ENCODE measurements at places on chromosomes 2 and 18.
A peak's percentile ranks its signal among the peaks of the same experiment; 100 is the strongest.

DNA sequence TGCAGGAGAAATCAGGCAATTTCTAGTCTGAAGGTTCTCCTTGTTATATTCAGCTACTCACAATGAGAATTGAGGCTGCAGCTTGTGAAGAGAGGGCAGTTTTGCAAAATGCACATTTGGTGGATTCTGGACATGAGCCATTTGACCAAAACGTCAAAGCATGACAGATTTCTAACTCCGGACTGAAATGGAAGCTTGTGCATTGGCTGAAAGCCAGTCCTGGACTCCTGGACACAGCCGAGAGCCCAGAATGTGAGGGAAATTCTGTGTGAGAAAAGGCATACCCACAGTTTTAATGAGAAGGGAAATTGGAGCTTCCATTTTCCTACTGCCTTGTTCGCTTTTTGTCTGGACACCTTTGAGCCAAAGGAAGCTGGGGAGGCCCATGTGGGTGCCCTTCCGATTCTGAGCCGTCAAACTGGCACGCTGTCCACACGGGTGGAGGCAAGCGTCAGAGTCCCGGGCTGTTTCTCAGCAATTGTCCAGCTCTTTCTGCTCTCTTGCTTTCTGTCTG is 23.7 kb upstream of the ROCK2 start:
- DNase-seq, result no peak

- no peak for DNase-seq
Measured at GRCh38 chr2:127818241-127818640, 7.3 kb upstream of the WDR33 start.

DNA sequence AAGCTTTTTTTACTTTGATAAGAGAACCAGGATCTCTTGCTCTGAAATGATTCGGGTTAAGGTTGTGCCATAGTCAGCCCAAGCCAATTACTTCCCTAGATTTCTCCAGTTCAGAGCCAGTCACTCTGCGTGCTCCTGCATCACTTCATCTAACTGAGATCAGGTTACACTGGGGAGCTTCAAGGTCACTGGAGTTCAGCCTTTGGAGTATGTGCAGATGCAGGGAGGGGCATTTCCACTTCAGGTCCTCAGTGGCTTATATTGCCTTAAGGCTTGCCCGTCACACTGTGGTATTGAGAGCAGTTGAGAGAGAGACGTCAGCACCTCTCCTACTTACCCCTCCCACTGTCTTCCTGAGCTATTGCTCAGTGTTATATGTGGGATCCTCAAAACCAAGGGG is 317.8 kb downstream of the EPHA4 start:
- no peak for DNase-seq

DNA sequence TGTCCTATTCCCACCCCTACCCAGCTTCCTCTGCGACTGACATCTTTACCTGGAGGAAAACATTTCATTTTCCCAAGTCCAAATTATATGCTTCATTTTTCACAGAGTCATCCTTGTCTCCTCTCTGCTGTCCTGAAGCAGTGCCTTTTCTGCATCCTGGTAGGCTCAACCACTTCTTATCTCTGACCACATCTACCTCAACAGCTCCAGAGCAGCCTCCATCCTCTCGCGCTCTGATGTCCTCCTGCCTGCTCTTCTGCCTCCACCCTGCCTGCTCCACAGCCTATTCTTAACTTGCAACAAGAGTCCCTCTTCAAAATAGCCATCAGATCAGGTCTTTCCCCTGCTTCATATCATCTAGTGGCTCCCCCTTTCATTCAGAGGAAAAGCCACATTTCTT is 457.1 kb downstream of the PARD3B start:
- DNase-seq, result no peak

- no peak for DNase-seq
Measured at GRCh38 chr2:32067549-32067948, 4.2 kb downstream of the SPAST start.

GRCh38 chr2:240443891-240444301 is 8.4 kb downstream of the GPC1 start:
- DNase-seq, result no peak

GRCh38 chr2:59112258-59112657 is 871.1 kb upstream of the FANCL start:
- no peak for DNase-seq

GRCh38 chr2:115303-115702 is 69.0 kb upstream of the FAM110C start:
- DNase-seq, result no peak

DNA sequence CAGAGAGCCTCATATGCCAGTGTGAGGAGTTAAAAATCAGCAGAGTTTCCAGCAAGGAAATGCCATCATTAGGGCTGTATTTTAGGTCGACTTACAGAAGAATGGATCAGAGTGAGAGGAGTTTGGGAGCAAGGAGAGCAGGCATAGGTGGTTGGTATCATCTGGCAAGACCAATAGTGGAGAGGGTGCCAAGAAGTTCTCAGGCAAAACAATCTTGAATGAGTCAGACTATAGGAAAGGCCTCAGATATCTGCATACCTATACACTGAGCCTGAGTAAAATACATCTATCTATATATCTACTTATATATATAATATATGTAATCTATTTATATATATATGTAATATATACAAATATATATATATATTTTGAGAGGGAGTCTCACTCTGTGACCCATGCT is 57.3 kb downstream of the TMEFF2 start:
- DNase-seq, result no peak

- no peak for DNase-seq
Measured at GRCh38 chr2:133562558-133562957, 5.7 kb downstream of the NCKAP5 start.

DNA sequence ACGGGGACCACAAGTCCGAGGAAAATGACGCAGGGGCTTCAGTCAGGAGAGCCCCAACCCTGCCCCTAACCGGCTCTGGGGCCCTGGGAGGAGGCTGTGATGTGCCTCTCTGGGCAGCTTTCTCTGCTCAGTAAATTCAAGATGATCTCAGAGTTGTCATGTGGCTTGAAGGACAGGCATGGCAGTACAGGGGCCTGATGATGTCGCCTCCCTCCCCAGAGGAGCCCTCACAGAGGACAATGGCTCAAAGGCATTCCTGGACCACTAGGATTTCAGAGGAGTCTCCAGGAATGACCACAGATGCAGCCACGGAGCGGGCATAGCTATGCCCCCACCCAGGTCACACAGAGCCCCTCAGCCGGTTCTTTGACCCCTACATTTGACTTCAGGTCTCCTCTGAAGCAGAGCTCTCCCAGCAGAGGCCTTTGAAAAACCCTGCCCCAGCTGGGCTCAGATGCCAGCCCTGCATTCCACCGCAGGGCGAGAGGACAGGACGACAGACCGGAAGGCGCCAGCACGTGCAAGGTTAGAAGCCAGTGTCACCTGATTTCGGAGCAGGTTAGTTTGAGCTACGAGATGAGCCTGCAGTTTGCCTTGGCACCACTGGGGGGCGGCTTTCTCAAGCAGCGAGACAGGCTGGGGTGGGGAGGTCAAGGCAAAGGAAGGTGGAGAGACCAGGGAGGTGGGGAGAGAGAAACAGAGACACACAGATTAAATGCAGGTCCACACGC is 39.2 kb downstream of the BIN1 start:
- DNase-seq, result peak; percentile 57

GRCh38 chr2:12341920-12342319 is 374.8 kb upstream of the TRIB2 start:
- no peak for DNase-seq

- DNase-seq, result no peak
Measured at GRCh38 chr2:143264851-143265250, 135.6 kb downstream of the ARHGAP15 start.

- DNase-seq, result no peak
Measured at GRCh38 chr2:174282441-174282840, 34.1 kb upstream of the OLA1 start.

GRCh38 chr2:99127981-99128380 is 13.5 kb upstream of the C2orf15 start:
- no peak for DNase-seq

DNA sequence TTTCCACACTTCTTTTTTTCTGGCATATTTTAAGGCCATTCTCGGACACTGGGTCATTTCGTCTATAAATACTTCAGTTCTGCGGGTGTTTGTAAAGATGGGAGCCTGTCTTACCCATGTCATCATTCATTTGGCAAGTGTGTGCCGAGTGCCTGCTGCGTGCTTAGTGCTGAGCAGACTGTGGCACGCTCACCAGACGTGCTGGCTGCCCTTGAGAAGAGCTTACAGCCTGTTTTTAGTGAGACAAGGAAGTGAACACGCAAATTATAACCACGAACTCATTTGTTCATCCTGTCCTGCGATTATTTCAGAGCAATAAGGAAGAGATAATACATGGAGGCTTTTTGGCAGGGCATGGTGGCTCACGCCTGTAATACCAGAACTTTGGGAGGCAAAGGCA is 10.4 kb upstream of the STON1 start:
- no peak for DNase-seq

DNA sequence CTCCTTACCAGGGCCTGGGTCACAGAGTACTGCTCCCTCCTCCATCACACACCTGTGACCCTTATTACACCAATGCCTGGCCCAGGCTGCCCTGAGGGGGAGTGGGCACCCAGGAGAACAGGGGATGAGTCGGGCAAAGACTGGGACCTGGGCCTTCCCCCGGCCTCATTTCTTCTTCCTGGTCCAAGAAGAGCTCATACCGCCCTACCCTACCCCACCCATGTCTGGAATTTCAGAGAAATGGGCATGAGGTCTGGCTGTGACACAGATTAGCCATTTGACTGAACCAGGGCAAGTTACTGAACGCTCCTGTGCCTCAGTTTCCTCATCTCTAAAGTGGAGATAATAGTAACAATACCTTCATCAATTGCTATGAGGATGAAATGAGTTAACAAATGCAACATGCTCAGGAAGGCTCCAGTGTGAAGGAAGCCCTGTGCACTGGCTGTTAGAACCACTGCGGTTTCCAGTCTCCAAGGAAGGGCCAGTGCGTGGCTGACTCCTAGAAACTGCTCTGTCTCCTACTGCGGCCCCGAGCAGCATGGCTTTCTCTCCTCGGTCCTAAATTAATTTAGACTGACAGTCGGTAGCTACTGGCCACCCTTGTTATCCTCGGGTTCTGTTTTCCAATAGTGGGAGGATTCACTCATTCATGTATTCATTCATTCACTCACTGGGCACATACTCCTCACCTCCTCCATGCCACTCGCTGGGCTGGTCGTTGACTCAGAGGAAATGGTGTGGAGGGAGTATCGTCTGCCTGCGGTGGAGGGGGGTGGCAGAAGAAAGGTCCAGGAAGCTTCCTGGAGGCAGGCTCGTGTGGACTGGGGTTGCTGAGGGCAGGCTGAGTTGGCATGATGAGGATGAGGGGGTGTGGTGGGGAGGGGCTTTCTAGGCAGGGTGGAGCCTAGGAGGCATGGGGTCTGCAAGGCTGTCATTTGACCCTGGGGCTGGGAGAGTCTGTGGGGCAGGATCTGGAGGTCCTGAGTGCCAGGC is 175.6 kb downstream of the GLI2 start:
- DNase-seq, result no peak

GRCh38 chr2:20140321-20141055 is 84.4 kb downstream of the SDC1 start:
- no peak for DNase-seq

- DNase-seq, result no peak
Measured at GRCh38 chr2:44959855-44960254, 18.4 kb downstream of the SIX3 start.
